ENCODE measurements at places on chromosomes 3 and 15.

DNA sequence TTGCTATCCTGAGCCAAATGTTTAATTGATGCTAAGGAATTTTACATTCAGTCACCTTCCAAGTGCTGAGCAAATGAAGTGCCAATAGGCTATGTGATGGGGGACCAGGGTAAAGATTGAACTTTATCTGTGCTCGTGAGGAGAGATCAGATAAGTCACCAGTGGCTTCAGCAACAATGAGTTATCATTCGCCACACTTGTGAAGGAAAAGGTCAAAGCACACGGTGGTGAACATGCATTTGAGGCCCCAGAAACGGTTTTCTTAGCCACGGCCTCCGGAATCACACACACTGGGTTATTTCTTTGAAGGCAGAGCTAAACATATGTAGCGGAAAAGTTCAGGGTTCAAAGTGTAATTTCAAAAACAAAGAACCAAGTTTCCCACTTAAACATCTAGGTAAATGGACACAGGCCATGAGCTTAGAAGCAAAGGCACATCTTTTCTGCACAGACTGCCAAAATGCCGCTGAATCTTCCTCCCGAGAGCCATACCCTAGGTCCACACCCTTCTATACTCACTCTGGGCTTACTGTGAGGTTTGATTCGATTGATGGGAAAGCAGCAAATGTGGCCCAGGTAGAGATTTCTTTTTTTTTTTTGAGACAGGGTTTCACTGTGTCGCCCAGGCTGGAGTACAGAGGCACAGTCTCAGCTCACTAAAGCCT is 268.5 kb downstream of the SHQ1 start:
- DNase-seq, result no peak

DNA sequence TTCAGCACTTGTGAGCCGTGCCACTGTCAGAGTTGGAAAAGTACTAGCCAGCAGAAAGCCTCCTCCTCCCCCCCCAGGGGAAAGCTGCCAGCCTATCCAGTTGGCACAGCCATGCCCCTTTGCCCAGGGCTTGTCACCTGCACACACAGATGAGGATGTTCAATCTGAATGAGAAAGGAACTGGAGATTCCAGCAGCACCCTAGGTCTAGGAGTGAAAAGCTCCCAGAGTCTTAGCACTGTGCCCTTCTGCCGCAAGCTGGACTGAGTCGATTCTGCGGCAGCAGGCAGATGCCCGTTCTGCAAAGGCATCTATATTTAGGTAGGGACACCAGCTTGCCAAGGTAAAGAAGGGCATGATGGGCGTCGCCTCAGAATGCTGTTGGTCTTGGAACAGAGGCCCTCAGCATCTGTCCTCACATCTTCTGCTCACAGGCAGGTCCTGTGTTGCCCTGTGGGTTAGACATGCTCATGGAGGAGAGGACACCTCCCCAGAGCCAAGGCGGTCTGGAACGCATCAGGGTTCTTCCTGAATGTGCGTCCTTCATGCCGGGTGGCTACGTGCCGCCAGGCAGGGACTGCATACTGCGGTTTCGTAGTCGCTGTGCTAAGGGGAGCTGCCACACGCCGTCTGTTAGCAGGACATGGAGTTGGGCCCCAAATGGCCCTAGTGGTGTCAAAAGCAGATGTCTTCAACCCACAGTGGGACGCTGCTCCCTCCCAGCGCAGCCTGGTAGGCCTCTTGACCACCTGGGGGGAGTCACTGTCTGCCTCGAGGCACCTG is 109.5 kb downstream of the VGLL4 start:
- no peak for DNase-seq

DNA sequence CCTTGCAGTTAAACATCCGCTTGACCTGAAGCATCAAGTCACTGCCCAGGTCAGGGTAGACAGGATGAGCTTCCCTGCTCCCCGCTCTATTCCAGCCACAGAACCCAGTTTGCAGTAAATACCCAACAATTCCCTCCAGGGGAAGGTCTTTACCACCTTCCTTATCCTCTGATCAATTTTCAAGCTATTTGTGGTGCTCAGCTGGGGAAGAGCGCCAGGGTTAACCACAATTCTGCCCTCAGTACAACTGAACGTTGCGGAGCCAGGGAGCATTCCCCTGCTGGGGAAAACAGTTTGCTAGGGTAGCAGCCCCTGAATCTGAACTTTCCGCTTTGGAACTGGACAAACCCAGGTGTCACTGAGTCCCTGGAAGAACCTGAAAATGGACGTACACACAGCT is 28.5 kb downstream of the RBPMS2 start:
- no peak for DNase-seq

DNA sequence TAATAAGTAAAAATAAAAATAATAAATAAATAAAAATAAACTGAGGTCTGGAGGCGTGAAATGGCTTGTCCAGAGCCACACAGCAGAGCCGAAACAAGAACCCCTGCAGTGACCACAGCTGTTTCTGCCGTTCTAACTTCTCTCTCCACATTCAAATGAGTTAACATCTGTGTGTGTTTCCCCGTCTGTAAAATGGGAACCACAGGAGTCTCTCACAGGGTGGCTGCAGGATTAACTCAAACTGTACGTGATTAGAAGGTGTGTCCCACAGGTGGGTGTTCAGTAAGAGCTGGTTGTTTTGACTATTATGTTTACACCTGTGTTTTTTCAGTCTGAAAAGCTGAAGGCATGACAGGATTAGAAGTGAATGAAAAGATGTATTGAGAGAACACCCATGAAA is 27.0 kb upstream of the MUC4 start:
- no peak for DNase-seq

DNA sequence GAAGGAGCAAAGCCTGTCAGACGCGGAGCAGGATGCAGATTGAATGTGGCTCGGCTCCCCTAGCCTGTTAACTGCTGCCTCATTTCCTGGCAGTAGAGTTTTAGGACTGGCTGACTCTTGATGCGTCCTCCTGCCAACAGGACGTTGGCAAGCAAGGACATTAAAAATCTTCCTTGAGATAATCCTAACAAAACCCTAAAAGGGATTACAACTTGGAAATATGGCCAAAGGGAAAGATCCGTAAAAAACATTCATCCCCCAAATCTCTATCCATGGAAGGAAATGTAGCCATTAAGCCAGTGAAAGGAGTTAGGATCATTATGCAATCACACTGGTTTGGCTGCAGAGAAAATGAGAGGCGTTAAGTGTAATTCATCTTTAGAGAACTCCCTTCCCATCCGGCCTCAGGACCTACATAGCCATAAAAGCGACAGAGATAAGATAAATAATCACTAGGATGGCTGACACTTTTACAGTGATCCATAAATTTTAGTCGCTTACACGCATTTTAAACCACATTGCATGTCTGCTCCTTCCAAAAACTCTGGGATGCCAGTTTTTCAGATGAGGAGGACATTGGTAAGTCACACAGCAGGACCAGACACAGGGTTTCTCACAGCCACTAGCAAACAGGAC is 44.5 kb upstream of the C3orf80 start:
- peak; percentile 53 for DNase-seq

DNA sequence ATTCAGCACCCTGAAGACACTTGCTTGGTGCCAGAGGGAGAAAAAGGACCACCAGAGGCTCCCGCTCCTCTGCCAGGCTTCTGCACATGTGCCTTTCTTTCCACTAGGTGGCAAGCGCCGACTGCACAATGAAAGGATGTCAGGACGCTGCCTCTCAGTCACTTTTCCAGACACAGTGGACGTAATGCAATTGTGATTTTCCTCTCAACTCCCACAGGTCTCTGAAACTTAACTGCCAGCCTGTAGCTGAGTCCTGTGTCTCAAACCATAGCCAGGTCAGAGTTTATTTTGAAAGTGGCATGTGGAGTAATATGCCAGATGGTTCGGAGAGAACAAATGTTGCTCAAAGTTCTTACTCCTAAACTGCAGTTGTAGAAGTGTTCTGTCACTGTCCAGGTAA is 162.9 kb downstream of the ITPR1 start:
- DNase-seq, result peak; percentile 41

DNA sequence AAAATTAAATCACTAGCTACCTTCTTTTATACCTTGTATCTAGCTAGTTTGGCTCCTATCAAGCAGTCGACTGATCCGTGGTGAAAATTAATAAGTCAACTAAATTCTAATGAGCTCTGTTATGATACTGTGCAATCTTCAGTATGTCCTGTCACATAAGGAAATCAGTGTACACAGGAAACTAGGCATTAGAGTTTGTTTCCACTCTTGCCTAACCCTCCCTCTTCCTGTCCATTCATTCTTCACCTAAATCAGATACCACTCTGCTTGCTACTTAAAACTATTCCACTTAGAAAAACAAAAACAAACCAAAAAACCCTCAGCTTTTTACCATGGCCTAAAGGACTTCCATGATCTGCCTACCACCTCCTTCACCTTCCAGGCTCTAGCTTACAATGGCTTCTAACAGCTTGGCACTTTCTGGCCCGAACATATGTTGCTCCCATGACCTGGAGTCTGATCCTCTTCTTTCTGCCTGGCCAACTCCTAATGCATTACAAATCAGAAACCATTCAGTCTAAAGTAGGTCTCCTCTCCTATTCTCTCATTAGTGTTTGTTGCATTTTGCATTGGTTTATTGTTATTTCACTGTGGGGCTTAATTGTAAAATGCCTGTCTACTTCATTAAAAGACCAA is 7.9 kb downstream of the RFC4 start:
- no peak for DNase-seq

Data from skeletal muscle cell (primary cell).